Right lung (tissue), 10 donors: ENCODE measurements at places on chromosomes 3 and 15. TPM values are rescaled to one million over a fixed set of nuclear protein-coding genes. Genes with fewer than 3 reads are reported as not detected.

DNA sequence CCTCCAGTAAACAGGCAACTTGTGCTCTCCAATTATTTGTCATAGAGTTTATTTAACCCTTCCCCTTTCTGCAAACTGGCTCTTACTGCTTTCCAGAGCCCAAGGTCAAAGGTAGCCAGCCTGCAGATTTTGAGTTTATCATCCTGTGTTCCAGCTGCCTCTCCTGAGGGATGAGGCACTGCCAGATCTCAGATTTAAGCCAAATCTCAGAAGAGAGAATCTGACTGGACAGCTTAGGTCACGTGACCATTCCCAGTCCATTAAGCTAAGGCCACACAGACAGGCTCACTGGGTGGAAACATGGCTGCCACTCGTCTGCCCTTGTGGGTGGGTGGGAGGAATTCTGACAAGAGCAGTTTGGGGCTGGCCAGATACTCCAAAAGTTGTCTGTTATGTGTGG lies 8.6 kb upstream of the SIAH2 start:
- no peak for DNase-seq

DNA sequence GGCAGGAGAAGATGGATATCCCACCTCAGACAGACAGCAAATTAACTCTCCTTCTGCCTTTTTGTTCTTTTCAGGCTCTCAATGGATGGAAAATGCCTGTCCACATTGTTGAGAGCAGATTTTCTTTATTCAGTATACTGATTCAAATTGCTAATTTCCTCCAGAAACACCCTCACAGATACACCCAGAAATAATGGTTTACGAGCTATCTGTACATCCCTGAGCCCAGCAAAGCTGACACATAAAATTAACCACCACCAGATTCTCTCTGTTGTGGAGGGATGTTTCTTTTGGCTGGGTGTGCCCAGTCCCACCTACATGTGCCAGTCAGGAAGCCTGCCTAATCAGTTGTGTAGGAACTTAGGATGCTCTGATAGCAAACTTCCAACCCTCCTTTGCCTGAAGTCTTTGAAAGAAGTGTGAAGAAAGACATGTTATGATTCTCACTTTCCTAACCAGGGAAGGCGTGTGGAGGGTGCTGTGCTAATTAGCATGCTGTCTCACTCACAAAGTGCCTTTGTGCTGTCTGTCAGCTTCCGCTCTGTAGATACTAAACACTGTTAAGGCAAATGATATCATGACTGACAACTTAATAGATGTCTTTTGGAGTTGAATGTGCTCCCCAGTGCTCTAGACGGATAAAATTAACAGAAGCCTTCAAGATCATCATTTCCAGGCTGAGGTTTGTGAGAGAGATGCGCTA lies 208.5 kb downstream of the CLSTN2 start:
- DNase-seq, result no peak

The PLIN1 gene
- 1.4 TPM for polyA plus RNA-seq

The ACAD9 gene
- 36.8 TPM for polyA plus RNA-seq
